ENCODE measurements at places on chromosomes 5 and 9.

GRCh38 chr5:76351176-76351575 lies 51.9 kb upstream of the IQGAP2 start:
- H3K4me3 ChIP-seq = no peak overlapping the region
- no peaks in the 10 kb centered on the region for H3K36me3 ChIP-seq
- H3K27me3 ChIP-seq = no peaks in the 10 kb centered on the region
- no peak overlapping the region for H3K27ac ChIP-seq
- H3K4me1 ChIP-seq = peaks cover 5% of the 10 kb centered on the region

GRCh38 chr5:127296321-127296720 lies 5.7 kb downstream of the MEGF10 start:
- no peak overlapping the region for H3K27ac ChIP-seq
- H3K4me3 ChIP-seq = no peak overlapping the region
- no peaks in the 10 kb centered on the region for H3K4me1 ChIP-seq
- H3K27me3 ChIP-seq = peaks cover 39% of the 10 kb centered on the region

DNA sequence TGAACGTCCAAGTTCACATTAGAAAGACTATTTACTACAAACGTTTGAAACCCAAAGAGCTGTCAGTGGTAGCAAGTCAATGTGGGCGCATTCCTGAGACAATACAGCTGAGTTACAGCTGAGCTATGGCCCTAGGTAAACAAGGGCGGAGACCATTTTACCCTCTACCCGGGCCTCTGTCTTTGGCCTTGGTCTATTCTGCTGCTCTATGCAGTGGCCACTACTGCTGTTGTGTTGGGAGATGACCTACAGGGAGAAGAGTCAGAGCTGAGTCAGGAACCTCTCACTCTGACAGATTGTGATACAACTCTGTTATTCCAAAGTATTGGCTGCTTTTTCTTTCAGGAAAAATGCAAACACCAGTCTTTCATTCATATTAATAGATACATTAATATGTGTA lies 700.6 kb downstream of the SEMA5A start:
- H3K27ac ChIP-seq = no peak overlapping the region
- H3K27me3 ChIP-seq = no peaks in the 10 kb centered on the region
- no peaks in the 10 kb centered on the region for H3K4me1 ChIP-seq
- H3K36me3 ChIP-seq = no peaks in the 10 kb centered on the region
- no peak overlapping the region for H3K4me3 ChIP-seq

DNA sequence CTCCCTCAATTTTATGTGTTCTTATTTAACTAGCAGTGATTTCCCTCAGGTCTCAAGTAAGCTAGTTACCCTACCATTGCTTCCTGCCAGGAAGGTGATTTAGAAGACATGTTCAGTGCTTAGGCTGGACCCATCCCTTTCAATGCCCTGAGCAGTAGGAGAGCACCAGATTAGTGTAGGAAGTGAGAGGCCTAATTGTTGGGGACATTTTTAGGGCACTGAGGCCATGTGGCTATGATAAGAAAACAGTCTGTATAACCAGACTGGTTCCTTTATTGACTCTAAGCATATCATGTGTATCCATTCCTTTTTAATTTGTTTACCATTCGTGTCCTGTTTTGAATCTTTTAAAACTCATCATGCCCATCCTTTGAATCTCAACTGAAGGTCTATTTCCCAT lies 312.3 kb upstream of the PRR16 start:
- no peaks in the 10 kb centered on the region for H3K27me3 ChIP-seq
- no peak overlapping the region for H3K27ac ChIP-seq
- H3K4me1 ChIP-seq = no peaks in the 10 kb centered on the region
- H3K36me3 ChIP-seq = no peaks in the 10 kb centered on the region

- no peak overlapping the region for H3K27ac ChIP-seq
- DNase-seq = peak; percentile 49
- H3K36me3 ChIP-seq = peaks cover 10% of the 10 kb centered on the region
- H3K27me3 ChIP-seq = peaks cover 49% of the 10 kb centered on the region
These were observed 42.4 kb downstream of the PAX5 start for GRCh38 chr9:36991516-36992134.

DNA sequence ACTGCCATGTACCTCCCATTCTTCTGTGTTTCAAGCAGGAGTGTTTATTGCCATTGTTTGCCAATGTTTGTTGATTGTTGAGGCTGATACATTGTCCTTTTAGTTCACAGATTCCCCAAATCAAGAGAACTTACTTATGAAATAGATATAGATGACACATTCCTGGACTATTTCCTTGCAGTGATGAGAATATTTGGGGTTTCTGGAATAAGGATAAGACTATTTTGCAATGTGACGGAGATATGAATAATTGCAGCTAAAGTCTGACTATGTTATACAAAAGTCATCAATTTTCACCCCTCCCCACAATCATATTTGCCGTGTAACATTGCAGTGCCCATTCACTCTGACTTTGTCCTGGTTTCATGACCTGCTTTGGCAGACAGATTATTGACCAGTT lies 460.8 kb downstream of the CDH10 start:
- H3K36me3 ChIP-seq = no peaks in the 10 kb centered on the region
- H3K4me1 ChIP-seq = no peaks in the 10 kb centered on the region
- no peak overlapping the region for H3K4me3 ChIP-seq
- H3K27ac ChIP-seq = no peak overlapping the region
- no peak for DNase-seq

DNA sequence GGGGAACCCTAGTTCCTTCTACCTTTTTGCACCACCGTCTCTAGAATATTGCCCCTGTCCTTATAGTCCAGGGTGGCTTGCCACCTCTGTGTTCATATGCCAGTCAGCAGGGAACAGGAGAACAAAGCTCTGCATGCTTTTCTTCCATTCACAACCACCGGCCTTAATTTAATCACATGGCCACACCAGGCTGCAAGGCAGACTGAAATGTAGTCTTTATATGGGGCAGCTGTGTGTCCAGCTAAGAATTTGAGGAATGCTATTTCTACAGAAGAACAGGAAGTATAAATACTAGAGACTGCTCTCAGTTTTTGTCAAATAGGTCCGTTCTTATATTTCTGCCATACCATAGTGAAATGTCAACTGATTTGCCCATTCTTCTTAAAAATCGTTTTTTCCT lies 5.8 kb downstream of the C5orf22 start:
- peaks cover 22% of the 10 kb centered on the region for H3K4me1 ChIP-seq
- peaks cover 48% of the 10 kb centered on the region for H3K36me3 ChIP-seq
- H3K4me3 ChIP-seq = no peak overlapping the region
- DNase-seq = no peak

- peaks cover 37% of the 10 kb centered on the region for H3K4me1 ChIP-seq
- H3K36me3 ChIP-seq = peaks cover 11% of the 10 kb centered on the region
- DNase-seq = peak; percentile 33
- H3K27ac ChIP-seq = no peak overlapping the region
These were observed 828 bp downstream of the ZSWIM6 start for GRCh38 chr5:61332851-61333320.

DNA sequence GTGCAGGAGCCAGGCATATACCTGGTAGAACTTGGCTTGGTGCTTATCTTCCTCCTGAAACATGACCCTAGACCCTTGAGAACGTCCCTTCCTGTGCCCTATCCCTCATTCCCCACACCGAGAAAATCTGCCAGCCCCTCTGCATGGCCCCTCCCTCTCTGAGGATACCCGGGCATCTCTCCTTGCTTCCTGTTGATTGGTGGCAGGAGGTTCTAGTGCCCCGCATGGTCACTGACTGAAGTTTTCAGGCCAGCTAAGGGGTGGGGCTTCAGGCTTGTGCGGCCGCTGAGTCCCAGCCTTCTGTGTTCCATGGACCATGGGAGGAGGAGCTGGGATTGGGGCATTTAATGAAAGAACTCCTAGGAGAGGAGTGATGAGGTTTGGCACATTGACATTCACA lies 22.8 kb downstream of the IGIP start:
- no peak overlapping the region for H3K4me3 ChIP-seq
- H3K27ac ChIP-seq = no peak overlapping the region
- H3K36me3 ChIP-seq = no peaks in the 10 kb centered on the region
- H3K4me1 ChIP-seq = peaks cover 14% of the 10 kb centered on the region
- H3K27me3 ChIP-seq = peaks cover 28% of the 10 kb centered on the region

DNA sequence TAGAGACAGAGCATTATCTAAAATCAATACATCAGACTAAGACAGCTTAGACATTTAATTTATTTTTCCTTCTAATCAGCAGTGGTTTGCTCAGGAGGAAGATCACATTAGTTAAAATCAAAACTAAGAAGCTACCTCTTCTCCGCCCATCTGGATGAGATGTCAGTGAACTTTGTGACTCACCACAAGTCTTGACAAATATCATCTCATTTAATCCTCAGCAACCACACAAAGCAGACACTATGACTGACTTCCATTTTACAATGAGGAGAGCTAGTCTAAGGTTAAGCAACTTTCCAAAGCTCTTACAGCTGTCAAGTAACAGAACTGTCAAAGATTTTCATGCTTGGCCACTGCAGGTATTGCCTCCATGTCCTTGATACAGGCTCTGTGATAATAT lies 289.5 kb downstream of the DEPDC1B start:
- H3K36me3 ChIP-seq = no peaks in the 10 kb centered on the region
- no peak for DNase-seq
- H3K27me3 ChIP-seq = no peaks in the 10 kb centered on the region

DNA sequence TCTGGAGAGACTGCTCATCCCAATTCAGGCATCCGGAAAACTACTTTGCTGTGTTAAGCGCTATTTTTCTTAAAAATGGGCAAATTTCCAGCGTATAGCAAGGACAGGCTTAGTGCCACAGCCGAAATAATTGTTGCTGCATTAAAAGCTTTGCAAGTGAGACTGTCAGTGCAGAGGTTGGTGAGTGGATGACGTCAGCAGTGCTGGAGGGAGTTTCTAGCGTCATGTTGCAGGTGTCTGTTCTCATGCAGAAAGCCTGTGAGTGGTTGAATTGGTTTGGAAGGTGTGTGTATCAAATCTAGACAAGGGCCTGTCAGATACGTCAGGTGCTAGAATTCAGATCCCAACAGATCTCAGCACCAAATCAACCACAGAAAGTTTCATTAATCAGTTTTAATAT lies 204.4 kb downstream of the TRIO start:
- H3K36me3 ChIP-seq = no peaks in the 10 kb centered on the region
- no peak overlapping the region for H3K27ac ChIP-seq
- H3K4me1 ChIP-seq = no peaks in the 10 kb centered on the region

GRCh38 chr5:177378884-177379883 lies 5.0 kb upstream of the SLC34A1 start:
- peaks cover 3% of the 10 kb centered on the region for H3K27me3 ChIP-seq
- peaks cover 11% of the 10 kb centered on the region for H3K36me3 ChIP-seq
- H3K4me1 ChIP-seq = peaks cover 42% of the 10 kb centered on the region
- no peak overlapping the region for H3K4me3 ChIP-seq
- DNase-seq = no peak

GRCh38 chr5:9534881-9535517 lies 10.9 kb downstream of the SEMA5A start:
- no peaks in the 10 kb centered on the region for H3K27me3 ChIP-seq
- H3K36me3 ChIP-seq = no peaks in the 10 kb centered on the region
- DNase-seq = no peak
- no peak overlapping the region for H3K4me3 ChIP-seq
- no peak overlapping the region for H3K27ac ChIP-seq

DNA sequence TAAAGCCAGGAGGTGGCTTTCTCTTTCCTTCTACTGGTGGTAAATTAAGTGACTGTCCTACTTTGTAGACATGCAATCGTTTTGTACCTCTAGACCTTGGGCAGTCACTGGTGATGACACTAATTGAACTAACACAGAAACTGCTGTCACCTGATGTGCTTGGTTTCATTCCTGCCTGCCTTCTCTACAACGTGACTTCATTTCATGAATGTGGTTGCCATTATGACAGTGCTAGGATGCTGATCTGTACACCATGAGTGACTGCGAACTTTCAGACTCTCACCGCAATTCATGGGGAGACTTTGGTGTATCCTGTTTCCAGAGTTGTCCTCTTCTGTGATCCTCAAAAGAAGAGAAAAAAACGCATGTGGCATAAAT lies 47.5 kb downstream of the UBE2QL1 start:
- H3K36me3 ChIP-seq = no peaks in the 10 kb centered on the region
- DNase-seq = no peak
- H3K27ac ChIP-seq = no peak overlapping the region
- H3K27me3 ChIP-seq = peaks cover 3% of the 10 kb centered on the region
- peaks cover 34% of the 10 kb centered on the region for H3K4me1 ChIP-seq

GRCh38 chr9:107472581-107473340 lies 16.8 kb downstream of the KLF4 start:
- no peaks in the 10 kb centered on the region for H3K36me3 ChIP-seq
- H3K27me3 ChIP-seq = no peaks in the 10 kb centered on the region
- no peak overlapping the region for H3K27ac ChIP-seq
- DNase-seq = no peak

GRCh38 chr5:174724484-174725260 lies at the start of gene MSX2:
Gene MSX2 (plus strand): TSS chr5:174724582. CDS start chr5:174724660, 78 bp downstream.
- peak; percentile 30 for DNase-seq
- H3K4me3 ChIP-seq = peak within 1 kb of the TSS; percentile 40
- H3K36me3 ChIP-seq = peaks cover 2% of the 10 kb centered on the region
- H3K4me1 ChIP-seq = peaks cover 5% of the 10 kb centered on the region

GRCh38 chr9:121153642-121154041 lies 48.0 kb downstream of the RAB14 start:
- peaks cover 52% of the 10 kb centered on the region for H3K4me1 ChIP-seq
- no peak overlapping the region for H3K27ac ChIP-seq
- DNase-seq = no peak
- H3K27me3 ChIP-seq = no peaks in the 10 kb centered on the region

DNA sequence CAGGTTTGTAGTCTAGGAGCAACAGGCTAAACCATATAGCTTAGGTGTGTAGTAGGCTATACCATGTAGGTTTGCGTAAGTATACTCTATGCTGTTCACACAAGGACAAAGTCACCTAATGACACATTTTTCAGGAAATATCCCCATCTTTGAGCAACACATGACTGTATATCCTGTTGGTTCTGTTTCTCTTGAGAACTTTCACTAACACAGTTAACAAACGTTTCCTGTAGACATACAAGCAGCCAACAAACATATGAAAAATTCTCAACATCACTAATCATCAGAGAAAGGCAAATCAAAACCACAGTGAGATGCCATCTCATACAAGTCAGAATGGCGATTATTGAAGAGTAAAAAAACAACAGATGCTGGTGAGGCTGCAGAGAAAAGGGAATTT lies 68.2 kb downstream of the NR2F1-AS1 start:
- DNase-seq = no peak
- H3K27ac ChIP-seq = no peak overlapping the region
- no peak overlapping the region for H3K4me3 ChIP-seq
- no peaks in the 10 kb centered on the region for H3K36me3 ChIP-seq
- no peaks in the 10 kb centered on the region for H3K27me3 ChIP-seq
